Stimulated activated CD4-positive, alpha-beta T cell treated with anti-CD3 and anti-CD28 coated beads, Interleukin-12 subunit alpha, Interleukin-12 subunit beta, amount 100 ng/mL, for 4 hours (primary cell): ENCODE measurements at places on chromosomes 11 and 22.

- DNase-seq, result no peak
Measured at GRCh38 chr11:102971766-102972165, 16.2 kb upstream of the MMP13 start.

DNA sequence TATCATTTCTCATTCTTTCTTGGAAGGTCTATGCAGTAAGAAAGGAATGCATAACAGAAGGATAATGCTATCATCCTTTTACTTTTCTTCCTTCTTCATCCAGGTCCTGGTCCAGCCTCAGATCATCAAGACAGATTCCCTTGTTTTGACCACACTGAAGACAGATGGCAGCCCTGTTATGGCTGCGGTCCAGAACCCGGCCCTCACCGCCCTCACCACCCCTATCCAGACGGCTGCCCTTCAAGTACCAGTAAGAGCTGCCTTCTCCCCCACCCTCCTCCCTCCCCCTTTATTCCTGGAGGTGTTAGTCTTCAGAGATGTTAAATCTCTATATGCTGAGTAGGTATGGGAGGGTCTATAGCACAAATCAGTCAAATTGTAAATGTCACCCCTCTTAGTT is 37.9 kb downstream of the SREBF2 start:
- no peak for DNase-seq

GRCh38 chr11:45879803-45880686 is 5.4 kb upstream of the MAPK8IP1 start:
- DNase-seq, result no peak

- DNase-seq, result no peak
Measured at GRCh38 chr11:8232849-8233606, 30.6 kb downstream of the LMO1 start.

GRCh38 chr11:76783294-76783895 is at the start of gene TSKU:
Gene TSKU (plus strand): TSS chr11:76783356. CDS start chr11:76795617, 12,261 bp downstream.
- no peak for DNase-seq

GRCh38 chr11:13207665-13208594 is 69.7 kb upstream of the BMAL1 start:
- DNase-seq, result no peak

DNA sequence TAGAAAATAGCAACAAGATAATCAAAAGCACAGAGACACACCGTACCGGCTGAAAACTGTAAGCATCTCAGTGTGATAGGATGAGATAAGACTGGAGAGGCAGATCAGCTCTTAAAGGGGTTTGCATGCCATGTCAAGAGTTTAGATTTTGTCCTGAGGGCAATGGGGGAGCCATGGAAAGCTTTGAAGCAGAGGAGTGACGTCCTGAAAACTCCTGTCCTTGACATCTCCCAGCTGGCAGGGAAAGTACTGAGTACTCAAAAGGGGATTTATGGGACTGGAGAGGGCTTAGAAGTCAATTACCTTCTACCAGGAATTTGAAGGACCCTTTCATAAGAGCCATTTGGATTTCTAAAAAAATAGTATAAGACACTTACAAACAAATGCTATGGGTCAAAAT is 420.5 kb upstream of the NARS2 start:
- DNase-seq, result no peak

- DNase-seq, result no peak
Measured at GRCh38 chr11:67057205-67057672, 592 bp downstream of the RHOD start.

DNA sequence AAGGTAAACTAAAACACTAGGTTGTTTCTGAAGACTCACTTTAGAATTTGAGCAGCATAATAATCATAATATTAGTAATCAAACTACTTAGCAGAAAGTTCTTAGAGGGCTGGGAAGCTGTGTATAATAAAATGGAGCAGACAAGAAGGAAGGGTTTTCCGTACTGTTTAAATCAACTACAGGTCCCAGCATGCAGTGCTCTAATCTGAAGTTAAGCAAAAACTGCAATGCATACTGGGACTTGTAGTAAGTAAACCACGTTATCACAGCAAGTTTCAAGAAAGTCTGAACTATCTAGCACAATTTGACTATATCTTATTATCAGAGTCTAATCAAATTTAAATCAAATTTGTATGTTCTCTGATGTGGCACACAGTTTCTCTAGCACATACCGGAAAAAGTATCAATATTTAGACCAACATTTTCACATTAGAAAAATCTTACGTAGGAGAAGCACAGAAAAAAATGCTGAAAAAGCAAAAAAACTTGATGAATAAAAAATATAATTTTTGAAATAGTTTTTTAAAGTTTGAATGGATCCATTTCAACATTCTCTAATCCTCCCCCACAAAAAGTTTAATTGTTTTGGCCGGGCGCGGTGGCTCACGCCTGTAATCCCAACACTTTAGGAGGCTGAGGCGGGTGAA is 8.2 kb downstream of the PHF21A start:
- DNase-seq, result no peak

GRCh38 chr11:35584321-35584720 is 33.9 kb upstream of the FJX1 start:
- no peak for DNase-seq

DNA sequence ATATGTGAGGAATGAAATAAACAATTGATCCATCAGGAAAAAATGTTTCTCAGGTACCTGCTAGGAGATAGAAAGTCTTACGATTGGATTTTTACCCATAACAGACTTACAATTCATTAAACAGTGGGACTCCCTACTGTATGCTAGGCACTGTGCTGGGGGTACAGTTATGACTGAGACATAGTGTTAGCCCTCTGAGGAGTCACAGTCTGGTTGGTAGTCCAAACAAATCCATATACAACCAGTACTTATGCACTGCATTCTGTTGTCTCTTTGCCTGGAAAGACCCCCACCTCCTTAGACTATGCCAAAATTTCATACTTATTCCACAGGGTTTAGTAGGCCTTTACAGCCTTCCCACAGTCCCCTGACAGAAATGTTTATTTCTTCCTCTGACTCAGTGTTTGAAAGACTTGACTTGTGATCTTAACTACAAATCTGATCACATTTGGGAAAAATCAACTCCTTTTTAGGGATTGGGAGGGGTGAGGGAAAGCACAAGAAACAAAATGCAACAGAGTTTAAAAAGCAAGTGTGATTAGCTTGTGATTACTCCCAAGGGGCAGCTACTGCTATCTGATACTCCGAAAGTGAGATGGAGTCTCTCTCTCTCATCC is 69.4 kb upstream of the HORMAD2 start:
- DNase-seq, result no peak

GRCh38 chr11:40104941-40105550 is 1354.4 kb downstream of the LRRC4C start:
- no peak for DNase-seq

DNA sequence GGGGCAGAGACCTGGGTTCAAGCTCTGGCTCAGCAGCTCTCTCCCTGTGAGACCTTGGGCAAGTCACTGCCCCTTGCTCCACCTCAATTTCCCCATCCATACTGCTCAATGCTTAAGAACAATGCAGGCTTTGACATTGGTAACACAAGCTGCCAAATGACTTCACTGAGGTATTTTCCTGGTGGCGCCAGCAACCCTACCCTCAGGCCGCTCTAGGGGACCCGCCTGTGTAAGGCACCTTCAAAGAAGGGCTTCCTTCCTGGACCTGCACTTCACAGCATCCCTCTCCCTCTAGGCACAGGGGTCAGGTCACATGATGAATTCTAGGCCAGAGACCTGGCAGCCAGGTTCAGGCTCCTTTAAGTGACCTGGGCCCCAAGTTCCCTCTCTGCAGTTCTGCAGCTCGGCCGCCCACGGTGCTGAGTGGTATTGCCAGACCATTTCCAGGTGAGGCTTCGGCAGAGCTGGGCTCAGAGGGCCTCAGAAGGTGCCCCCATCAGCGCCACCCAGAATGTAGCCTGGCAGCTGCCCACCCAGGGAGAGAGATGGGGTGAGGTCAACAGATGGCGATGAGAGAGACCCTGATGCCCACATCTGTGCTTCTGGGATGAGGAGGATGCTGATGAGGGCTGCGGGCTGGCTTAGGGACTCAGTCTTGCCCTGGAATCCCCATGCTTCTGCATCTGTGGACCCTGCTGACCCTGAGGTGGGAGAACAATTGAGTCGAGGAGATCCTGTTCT is 4.5 kb downstream of the WNT11 start:
- DNase-seq, result no peak

DNA sequence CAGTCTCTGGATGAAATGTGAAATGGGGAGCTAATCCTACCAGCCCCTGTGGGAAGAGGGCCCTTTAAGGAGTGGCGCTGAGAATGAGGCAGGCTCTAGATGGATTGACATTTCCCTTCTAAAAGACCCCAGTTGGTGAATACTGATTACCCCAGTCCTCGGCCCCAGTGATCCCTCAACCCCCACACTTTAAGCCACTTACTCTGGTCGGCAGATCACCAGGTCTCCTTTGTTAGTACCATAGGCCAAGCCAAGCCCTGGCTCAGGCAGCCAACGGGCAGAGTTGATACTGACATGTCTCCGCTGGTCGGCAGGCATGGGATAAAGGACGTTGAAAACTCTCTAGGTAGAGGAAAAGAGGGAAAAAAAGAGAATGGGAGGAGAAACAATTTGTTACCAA is 26.1 kb upstream of the CHRM4 start:
- no peak for DNase-seq

DNA sequence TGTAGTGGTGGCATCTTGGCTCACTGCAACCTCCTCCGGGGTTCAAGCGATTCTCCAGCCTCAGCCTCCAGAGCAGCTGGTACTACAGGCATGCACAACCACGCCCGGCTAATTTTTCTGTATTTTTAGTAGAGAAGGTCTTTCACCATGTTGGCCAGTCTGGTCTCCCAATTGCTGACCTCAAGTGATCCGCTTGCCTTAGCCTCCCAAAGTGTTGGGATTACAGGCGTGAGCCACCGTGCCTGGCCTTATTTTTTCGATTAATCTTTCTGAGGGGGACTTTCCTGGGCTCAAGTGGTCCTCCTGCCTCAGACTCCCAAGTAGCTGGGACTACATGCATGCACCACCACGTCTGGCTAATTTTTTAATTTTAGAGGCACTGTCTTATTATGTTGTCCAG is 5.6 kb downstream of the SNU13 start:
- DNase-seq, result no peak

DNA sequence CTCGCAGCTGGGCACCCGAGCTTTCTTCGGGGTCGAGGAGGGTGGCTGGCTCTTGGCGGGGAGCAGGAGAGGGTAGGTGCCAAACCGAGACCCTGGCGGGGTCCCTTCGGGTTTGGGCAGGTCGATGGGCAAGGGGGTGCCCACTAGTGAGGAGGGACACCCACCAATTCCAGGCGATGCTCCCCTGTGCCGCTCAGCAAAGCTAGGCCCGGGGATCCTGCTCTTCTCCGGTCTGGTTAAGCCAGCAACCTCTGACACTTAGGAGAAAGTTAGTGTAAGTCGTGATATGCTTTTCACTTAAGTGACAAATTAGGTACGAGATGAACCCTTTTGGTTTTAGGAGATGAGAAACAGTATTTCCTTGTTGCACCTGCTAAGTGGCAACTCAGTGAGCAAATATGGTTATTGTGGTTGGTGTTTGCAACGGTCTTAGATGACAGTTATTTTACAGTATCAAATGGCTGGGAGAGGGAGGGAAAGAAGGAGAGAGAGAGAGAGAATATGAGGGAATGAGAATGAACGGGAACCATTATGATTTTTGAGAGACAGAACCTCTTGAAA is 565 bp downstream of the NUCB2 start:
- DNase-seq, result no peak

GRCh38 chr22:21047730-21048129 is 2.0 kb downstream of the LRRC74B start:
- no peak for DNase-seq

DNA sequence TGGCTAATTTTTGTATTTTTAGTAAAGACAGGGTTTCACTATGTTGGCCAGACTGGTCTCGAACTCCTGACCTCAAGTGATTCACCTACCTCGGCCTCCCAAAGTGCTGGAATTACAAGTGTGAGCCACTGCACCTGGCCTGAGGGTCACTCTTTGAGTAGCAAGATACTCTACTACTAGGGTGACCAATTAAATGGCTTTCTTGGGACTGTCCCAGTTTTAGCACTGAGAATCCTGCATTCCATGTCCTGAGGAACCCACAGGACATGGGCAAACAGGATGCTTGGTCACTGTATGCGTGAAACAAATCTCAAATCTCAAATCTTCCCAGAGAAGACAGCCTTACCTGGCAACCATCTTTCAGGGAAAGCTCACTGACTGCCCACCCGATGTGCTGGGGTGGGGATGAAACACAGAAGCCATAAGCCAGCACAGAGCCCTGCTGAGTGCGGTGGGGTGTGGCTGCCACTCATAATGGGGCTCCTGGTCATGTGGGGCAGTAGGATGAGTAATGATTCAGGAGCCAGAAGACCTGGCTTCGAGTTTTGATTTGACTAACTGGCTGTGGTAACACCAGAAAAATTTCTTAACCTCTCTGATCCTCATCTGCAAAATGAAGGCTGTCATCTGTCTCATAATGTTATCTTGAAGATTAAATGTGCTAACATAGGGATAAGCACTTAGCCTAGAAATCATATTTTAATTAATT is 11.5 kb downstream of the CLMP start:
- DNase-seq, result no peak

- no peak for DNase-seq
Measured at GRCh38 chr22:25780673-25781072, 38.7 kb downstream of the MYO18B start.

GRCh38 chr11:127454856-127455255 is 454.3 kb upstream of the KIRREL3 start:
- DNase-seq, result no peak

DNA sequence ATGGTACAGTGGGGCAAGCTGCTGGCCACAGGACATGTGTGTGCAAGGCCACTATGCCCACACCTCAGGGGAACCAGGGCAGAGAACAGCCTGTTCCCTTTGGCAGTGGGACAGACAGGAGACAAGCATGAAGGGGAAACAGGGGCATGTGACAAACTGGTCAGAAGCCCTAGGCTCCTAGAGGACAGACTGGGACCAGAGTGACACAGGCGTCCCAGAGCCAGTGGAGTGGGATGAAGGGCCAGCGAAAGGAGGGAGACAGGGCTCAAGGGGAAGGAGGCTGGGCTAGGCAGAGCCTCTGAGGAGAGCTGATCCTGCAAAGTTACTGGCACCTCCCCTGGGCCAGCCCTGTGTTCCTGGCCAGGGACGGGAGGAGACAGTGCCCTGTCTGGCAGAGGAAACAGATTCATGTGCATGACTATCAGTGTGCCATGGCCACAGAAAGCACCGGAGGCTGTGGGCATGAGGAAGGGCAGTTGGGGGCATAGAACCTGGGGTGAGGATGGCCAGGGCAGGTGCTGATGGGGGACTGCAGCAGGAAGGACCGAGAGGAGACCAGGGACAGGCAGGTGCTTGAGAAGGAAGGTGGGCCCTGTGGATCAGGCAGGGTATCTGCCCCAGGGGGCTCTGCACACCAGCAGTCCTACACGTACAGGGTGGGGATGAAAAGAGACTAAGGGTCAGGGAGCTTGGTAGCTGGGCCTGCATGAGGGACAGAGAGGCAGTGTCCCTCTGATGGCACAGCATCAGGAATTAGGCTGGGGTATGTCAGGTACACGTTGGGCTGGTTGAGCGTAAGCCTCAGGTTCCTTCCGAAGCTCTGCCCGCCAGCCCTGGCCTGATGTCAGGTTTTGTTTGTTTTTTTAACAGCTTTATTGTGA is 9.8 kb downstream of the DERL3 start:
- DNase-seq, result no peak

DNA sequence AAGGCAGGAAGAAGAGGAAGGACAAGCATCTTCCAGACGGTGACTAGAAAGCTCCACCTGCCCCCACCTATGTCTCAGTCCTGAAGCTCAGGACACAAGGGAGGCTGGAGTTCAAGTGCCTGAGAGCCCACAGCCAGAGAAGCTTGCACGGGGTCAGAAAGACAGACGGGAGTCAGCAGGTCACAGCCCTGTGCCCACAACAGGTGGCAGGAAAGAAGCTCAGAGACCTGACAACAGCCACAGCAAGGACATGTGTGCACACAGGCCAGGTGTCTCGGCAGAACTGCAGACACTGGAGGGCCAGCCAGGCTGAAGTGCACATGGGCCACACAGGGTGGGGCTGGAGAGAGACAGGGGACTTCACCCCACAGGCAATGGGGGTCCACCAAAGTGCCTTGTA is 37.2 kb upstream of the MOB2 start:
- no peak for DNase-seq
